Stimulated activated CD4-positive, alpha-beta T cell treated with anti-CD3 and anti-CD28 coated beads, TNF-alpha, amount 100 ng/mL, for 1 hour (primary cell): ENCODE measurements at places on chromosomes 2 and 18.

- DNase-seq: no peak
Observed at GRCh38 chr2:33073018-33073417, 126.3 kb downstream of the LTBP1 start.

DNA sequence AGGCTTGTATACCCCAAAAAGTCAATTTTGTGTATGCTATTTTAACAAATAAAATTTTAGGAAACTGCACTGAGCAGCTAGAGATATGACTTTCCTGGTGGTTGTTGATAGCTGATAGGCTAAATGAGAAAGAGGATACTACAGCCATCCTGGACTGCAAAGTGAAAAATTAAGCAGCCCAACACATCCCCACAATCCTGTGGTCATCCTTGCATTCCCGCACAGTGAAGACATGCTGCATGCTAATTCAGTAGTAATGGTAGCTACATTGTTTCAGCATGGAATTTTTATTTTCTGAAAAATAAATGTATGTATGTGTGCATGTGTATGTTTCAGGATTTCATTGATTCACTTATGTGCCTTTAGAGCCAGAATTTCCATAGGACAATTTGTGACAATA, 124.2 kb upstream of the CCDC68 start:
- no peak for DNase-seq

DNA sequence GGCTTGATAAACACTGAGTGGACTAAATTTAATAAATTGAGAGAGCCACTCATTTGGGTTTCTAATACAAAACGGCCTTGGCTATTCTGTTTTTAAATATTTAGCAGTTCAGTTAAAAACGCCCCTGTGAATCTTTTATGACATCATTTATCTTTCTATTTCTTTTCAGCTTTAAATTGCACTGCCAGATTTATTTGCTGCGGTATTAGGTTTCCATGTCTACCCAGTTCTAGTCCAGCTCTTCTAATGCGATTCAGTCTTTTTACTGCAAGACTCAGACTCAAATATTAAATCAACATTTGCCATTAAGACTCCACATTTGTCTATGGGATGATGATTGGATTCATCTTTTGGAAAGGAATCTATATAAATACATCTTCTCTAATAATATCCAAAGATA, 2174.3 kb upstream of the PIK3C3 start:
- DNase-seq: no peak

GRCh38 chr2:178230396-178230795, 36.1 kb downstream of the OSBPL6 start:
- DNase-seq: no peak

DNA sequence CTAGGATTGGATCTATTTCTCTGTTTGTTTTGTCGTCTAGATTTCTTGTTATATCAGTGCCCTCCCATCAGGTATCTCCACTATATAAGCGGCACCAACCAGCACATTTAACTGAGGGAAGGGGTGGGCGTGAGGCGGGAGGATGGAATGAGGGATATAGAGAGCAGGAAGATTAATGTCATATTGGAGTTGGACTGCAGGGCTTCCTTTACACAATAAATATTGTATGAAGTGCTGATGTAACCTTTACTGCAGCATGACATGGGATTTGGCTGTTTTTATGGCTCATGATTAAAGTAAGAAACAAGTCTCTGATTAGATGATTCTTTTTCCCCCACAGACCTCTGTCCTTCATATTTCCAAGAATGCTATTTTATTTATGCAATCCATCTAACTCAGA, 54.8 kb downstream of the TMEM200C start:
- DNase-seq: no peak

GRCh38 chr2:38155-38554, 8.2 kb downstream of the FAM110C start:
- no peak for DNase-seq

DNA sequence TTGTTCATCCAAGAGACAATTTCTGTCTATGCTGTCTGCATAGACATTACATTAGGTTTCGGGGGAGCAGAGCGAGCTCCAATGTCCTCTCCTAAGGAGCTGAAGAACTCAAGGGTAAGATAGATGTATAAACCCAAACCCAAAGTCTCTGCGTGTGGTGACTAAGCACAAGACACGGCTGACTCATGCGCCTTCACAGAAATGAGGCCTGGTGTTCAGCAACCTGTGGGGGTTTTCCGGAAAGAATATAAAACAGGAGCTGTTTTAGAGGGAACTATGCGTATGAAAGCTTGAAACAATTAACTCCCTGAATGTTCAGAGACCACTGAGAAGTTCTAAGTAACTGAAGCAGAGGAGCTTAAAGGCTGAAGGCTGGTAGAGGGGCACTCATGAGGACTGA, 154.7 kb downstream of the SOX11 start:
- DNase-seq: no peak

DNA sequence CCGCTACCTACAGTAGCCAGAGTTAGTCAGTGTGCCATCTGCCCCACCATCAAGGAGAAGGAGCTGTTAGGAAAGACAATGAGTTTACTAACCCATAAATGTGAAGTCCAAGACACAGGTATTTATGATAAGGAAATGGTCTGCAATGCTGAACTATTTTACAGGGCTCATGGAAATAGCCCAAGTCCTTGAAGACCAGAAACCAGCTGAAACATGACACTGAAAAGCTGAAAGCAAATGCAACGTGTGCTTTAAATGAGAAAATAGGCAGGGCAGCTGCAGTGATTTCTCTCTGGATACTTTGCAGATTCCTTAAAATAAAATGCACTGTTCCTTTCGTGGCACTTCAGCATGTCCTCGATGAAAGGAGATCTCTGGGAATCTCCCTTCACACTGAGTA, 256.4 kb upstream of the TCF4 start:
- DNase-seq: no peak

GRCh38 chr2:42843131-42843530, 50.7 kb upstream of the HAAO start:
- no peak for DNase-seq

DNA sequence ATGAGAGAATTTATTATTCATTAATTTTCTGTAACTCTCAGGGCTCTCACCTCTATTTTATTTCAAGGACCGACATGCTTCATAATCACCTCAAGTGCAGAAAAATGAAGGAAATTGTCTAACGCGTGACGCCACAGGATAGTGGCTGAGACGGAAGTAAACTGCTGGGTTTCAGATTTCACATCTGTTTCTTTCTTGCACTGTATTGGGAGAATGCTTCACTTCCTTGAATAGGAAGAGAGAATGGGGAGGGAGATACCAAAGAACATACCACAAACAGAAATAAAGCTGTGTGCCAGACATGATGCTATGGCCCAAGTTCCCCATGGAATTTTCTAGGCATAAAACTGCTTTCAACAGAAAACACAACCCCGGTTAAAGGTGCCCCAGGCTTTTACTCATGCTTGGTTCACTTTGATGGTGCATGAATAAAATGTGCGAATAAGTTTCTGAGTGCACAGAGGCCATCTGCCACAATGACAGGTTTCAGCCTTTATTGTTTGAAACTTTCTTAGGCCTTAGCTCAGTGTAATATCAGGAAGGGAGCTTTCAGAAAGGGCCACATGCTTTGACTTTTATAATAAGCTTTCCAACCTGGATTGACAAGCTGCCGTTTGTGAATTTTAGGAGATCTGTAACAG, 1116.4 kb downstream of the SOCS6 start:
- no peak for DNase-seq
